ENCODE measurements at places on chromosomes 2 and 18. TPM values are rescaled to one million over a fixed set of nuclear protein-coding genes. Genes with fewer than 3 reads are reported as not detected.

DNA sequence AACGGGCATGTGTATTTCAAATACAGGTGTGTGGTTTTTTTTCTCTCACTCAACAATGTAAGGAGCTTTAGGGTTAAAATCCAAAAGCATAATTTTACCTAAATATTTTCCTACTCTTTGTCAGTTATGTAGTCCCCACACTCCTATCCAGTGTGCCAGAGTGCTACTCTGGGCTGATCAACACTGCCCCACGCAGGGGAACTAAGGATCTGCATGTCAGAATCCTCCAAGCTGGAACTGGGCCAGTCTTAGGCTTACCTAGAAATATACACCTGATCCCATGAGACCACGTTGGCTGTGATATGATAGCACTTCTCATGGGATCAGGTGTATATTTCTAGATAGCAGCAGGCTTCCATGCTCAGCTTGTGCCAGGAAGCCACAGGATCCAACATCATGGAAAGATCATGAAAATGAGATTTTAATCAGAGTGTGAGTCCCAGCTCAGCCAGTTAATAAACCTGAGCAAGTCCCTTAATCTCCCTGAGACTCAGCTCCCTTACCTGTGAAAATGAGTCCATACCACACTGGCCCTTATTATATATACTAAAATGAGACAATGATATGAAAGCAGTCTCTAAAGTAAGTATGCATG, 29.7 kb downstream of the CCDC141 start:
- DNase-seq: no peak

The NTSR2 gene
- not detected for total RNA-seq

DNA sequence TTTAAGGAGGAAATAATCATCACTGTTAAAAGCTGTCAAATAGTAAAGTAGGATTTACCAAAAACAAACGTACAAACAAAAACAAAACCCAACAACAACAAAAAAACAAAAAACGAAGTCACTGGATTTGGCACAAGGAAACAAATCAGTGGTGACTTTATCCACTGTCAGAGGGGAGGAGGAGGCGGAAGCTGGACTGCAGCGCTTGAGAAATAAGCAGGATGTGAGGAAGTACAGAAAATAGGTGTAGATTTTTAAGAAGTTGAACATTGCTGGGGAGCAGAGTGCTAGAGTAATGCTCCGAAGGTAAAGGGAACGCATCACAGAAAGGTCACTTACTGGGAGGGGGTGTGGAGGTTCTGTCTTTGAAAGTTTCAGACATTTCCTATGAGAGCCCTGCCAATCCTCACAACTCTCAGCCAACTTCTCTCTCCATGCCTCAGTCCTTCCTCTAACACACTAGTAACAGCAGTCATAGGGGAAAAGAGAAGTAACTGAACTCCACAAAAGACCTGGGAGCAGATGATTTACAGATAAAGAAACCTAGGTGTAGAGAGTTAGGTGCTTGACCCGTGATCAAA, 220.2 kb upstream of the SMAD7 start:
- DNase-seq: no peak

GRCh38 chr2:70954886-70955285, 19.2 kb downstream of the ATP6V1B1 start:
- peak; percentile 7 for DNase-seq

DNA sequence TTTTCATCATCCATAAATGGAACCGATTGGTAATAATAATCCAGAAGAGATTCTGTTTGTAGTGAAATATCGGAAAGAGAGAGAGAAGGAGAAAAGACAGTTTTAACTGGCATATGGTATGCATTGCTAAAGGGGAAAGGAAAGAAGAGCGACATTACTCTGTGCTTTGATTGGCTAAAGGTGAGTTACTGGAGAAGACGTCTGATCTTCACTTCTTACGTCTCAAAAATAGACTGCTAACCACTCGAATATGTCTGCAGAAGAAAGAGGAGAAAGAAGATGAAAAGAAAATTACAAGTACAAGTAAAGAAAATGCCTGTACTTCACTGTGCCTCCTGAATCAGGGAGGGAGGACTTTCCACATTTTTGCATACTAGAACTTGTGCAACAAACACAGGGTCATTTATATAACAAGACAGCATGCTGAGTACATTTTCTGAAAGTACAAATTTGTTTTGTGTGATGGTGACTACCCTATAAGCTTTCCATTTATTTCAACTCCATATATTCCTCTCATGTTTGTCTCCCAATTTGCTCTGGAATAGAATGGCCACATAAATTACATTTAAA, 787.2 kb downstream of the RNF144A start:
- no peak for DNase-seq

DNA sequence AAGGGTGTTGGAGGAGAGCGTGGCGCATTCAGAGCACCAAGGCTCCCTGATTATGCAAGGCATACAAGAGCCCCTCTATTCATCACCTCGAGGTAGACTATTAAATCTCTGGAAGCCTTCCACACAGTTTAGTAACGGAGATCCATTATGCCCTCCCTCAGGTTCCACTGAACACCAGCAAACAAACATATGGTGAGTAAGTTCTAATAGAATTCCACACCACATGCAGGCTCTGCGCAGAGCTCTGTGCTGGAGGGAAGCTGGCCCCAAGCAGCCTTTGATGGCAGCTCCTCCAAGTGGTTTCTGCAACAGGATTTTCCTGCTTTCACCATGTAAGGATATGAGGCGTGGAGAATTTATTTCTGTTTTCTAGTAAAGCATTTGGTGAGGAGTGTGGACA, 238.6 kb downstream of the C1D start:
- no peak for DNase-seq

GRCh38 chr2:158021226-158021625, 80.5 kb upstream of the UPP2 start:
- DNase-seq: no peak

All from pancreas (tissue), 10 donors.